ENCODE measurements at places on chromosomes 16 and 17. TPM values are rescaled to one million over a fixed set of nuclear protein-coding genes. Genes with fewer than 3 reads are reported as not detected.

Gene ANKS4B
- 0.09 TPM for total RNA-seq

Gene SKAP1
- total RNA-seq, result 0.30 TPM

Gene SHISA9
- 38.8 TPM for total RNA-seq

- H3K27ac ChIP-seq, result no peak overlapping the region
- no peak overlapping the region for H3K4me3 ChIP-seq
- H3K36me3 ChIP-seq, result peaks cover 4% of the 10 kb centered on the region
Measured at GRCh38 chr16:50059669-50060068, 6.1 kb upstream of the HEATR3 start.

- no peak overlapping the region for H3K27ac ChIP-seq
- peaks cover 22% of the 10 kb centered on the region for H3K4me1 ChIP-seq
- DNase-seq, result no peak
- no peaks in the 10 kb centered on the region for H3K36me3 ChIP-seq
- no peaks in the 10 kb centered on the region for H3K27me3 ChIP-seq
Measured at GRCh38 chr17:42247734-42248133, 28.5 kb downstream of the STAT5B start.

DNA sequence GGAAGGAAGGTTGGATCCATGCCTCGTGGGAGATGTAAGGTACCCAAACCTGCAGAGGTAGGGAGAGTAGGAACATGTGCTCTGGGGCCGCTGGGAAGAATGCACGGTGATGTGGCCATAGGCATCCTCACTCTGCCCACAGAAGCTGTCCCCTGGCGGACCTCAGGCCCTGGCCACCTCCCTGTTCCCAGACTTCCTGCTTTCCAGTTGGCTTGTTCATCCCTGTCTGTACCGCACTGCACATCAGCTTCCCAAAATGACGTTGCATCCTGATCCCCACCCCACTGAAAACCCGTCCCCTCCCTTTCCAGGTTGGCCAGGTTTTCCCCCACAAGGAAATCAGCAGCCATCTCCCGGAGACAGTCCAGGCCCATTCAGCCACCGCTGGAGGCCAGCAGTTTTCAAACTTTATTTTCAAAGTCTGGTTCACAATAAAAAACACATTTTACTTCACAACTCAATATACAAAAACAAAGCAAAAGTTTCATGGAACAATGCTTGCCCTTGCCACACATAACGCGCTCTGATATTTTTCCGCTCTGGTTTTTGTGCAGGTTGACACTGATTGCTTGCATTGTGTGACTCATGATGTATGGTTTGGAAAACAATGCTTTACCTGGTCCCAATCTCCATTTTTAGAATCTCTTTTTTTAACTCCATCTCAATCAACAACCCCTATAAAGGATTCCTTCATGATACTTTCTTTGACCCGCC lies 143.0 kb downstream of the GAS7 start:
- no peaks in the 10 kb centered on the region for H3K36me3 ChIP-seq
- no peak for DNase-seq
- peaks cover 10% of the 10 kb centered on the region for H3K4me1 ChIP-seq
- H3K4me3 ChIP-seq, result no peak overlapping the region
- H3K27me3 ChIP-seq, result no peaks in the 10 kb centered on the region

DNA sequence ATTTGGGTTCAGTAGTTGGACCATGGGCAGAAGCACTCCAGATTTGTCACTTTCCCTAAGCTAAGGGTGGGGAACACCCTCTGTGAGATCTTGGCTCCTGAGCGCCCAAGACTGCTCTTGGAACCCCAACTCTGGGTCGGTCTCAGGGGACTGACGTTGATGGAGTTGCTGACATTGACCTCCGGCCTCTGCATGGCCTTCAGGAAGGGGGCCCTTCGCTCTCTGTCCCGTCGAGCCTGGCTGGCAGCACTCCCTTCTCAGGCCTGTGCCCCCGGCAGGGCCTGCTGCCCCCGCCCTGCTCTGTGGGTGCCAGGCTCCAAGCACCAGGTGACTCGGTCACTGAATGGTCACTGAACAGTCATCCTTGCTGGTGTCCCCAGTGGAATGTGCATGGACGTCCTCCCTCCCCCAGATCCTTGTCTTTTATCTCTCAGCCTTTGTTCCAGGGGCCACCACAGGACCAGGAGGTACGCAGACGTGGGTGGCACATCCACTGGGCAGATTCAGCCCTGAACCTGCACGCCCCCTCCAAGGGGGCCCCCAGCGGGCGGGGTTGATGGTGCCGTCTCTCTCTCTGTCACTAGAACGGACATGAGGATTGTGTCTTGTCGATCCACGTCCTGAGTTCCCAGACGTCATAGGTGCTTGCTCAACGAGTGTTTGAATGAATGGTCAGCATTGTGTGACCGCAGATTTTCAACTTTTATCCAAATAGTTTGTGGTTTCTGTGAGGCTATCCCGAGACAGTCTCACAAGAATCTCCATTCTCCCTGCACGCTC lies 314.5 kb downstream of the SEC14L1 start:
- peak overlapping the region; percentile 80 for H3K27ac ChIP-seq
- H3K27me3 ChIP-seq, result no peaks in the 10 kb centered on the region
- no peak for DNase-seq
- H3K36me3 ChIP-seq, result no peaks in the 10 kb centered on the region
- peaks cover 74% of the 10 kb centered on the region for H3K4me1 ChIP-seq

GRCh38 chr16:21101631-21102420 lies 48.8 kb downstream of the DNAH3 start:
- peaks cover 14% of the 10 kb centered on the region for H3K4me1 ChIP-seq
- peak; percentile 48 for DNase-seq
- H3K27ac ChIP-seq, result no peak overlapping the region
- H3K36me3 ChIP-seq, result no peaks in the 10 kb centered on the region
- H3K4me3 ChIP-seq, result no peak overlapping the region
- no peaks in the 10 kb centered on the region for H3K27me3 ChIP-seq

- H3K27me3 ChIP-seq, result peaks cover 27% of the 10 kb centered on the region
- H3K27ac ChIP-seq, result no peak overlapping the region
- no peak for DNase-seq
- no peak overlapping the region for H3K4me3 ChIP-seq
- H3K4me1 ChIP-seq, result peaks cover 6% of the 10 kb centered on the region
Measured at GRCh38 chr16:22946433-22946832, 132.5 kb downstream of the HS3ST2 start.

DNA sequence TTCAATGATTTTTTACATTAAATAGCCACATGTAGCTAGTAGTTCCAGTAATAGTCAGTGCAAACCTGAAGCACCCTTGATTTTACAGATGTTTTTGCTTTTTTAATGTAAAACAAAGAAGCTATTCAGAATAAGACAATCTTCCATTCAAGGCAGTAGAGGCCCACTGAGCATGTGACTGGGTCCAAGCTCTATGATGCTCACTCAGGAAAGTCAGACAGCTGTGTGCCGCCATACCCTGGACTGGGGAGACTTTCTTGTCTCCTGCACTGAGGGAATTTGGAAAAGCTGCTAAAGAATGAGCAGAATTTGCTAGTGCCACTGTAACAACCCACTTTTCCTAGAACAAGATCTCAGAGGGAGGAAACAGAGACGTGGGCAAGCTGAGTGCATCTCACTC lies 11.5 kb downstream of the CENPN start:
- H3K4me1 ChIP-seq, result no peaks in the 10 kb centered on the region
- no peak overlapping the region for H3K4me3 ChIP-seq
- no peak for DNase-seq
- no peak overlapping the region for H3K27ac ChIP-seq
- peaks cover 86% of the 10 kb centered on the region for H3K36me3 ChIP-seq

DNA sequence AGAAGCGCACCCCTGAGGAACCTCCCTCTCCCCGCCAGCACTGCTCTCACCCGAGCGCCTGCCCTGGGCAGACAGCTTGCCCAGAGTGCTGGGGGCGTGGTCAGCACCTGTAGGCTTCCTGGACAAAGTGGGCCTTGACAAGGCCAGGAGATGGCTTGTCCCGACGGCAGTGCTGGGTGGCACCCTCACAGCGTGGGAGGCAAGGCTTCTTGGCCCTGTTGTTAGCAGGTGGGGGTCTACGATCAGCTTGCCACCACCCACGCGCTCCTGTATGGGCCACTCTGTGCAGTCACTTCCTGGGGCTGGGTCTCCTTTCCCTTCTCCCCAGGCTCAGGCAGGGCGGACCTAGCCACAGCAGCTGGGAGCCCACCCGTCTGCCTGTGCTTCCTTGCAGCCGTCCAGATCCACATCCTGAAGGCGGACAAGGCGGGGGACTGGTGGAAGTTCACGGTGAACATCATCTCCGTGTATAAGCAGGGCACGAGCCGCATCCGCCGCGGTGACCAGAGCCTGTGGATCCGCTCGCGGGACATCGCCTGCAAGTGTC lies 218.0 kb downstream of the NTN1 start:
- H3K4me1 ChIP-seq, result peaks cover 39% of the 10 kb centered on the region
- H3K4me3 ChIP-seq, result peak overlapping the region; percentile 66
- no peaks in the 10 kb centered on the region for H3K36me3 ChIP-seq
- peaks cover 17% of the 10 kb centered on the region for H3K27me3 ChIP-seq
- no peak for DNase-seq

GRCh38 chr17:83132251-83133081 lies 53.1 kb downstream of the METRNL start:
- H3K27me3 ChIP-seq, result no peaks in the 10 kb centered on the region
- no peak overlapping the region for H3K4me3 ChIP-seq
- H3K27ac ChIP-seq, result no peak overlapping the region

GRCh38 chr16:31087971-31088370 lies 772 bp downstream of the PRSS53 start:
- H3K27me3 ChIP-seq, result no peaks in the 10 kb centered on the region
- no peak overlapping the region for H3K4me3 ChIP-seq
- no peak for DNase-seq
- peaks cover 12% of the 10 kb centered on the region for H3K36me3 ChIP-seq

- H3K27ac ChIP-seq, result no peak overlapping the region
- peaks cover 53% of the 10 kb centered on the region for H3K27me3 ChIP-seq
- DNase-seq, result no peak
- H3K4me1 ChIP-seq, result peaks cover 4% of the 10 kb centered on the region
Measured at GRCh38 chr17:81479175-81480071, 33.2 kb downstream of the ACTG1 start.

DNA sequence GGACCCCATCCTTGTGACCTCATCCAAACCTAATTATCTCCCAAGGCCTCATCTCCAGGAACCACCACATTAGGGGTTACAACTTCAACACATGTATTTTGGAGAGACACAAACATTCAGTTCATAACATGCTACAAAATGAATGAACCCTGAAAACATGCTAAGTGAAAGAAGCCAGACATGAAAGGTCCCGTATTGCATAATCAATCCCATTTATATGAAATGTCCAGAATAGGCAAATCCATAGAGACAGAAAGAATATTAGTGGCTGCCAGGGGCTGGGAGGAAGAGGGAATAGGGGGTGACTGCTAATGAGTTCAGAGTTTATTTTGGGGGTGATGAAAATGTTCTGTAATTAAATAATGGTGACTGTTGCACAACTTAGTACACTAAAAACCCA lies 3.7 kb upstream of the IL34 start:
- H3K4me3 ChIP-seq, result no peak overlapping the region
- H3K36me3 ChIP-seq, result peaks cover 2% of the 10 kb centered on the region
- H3K4me1 ChIP-seq, result peaks cover 13% of the 10 kb centered on the region
- H3K27ac ChIP-seq, result no peak overlapping the region
- no peak for DNase-seq
- no peaks in the 10 kb centered on the region for H3K27me3 ChIP-seq

Data from WTC11 (cell line).